ENCODE measurements at places on chromosomes 2 and 18.

DNA sequence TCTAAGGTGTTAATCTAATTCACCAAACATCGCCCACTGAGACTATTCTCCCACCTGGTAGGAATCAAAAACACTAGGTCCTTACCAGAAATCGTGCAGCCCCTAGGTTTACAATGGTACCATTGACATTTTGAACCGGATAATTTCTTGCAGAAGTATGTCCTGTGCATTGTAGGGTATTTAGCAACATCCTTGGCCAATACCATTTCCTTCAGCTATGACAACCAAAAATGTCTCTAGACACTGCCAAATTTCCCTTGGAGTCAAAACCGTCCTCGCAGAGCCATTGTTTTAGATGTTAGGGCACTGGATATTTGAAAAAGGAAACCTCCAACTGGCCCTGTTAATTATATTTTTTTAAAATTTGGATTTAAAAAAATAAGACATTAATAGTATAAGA, 3.8 kb downstream of the VPS54 start:
- no peak for DNase-seq

DNA sequence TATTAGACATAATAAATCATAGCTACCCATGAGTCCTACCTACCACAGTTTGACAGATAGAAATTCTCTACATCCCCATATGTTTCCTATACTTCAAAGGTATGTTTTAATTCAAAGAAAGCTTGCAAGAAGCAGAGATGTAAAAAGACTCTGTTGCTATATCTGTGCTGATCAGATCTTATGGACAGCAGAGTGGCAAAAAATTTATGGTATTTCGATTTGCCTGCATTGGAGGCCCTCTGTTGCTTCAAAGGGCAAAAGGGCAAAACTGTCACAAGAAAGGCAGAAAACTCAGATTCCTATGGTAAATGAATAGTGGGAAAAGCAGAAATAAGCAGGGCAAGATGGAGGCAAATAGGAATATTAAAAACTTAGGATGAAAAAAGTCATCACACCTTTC, 447.8 kb upstream of the SPHKAP start:
- no peak for DNase-seq

GRCh38 chr18:31646332-31647126, 37.9 kb downstream of the B4GALT6 start:
- no peak for DNase-seq

DNA sequence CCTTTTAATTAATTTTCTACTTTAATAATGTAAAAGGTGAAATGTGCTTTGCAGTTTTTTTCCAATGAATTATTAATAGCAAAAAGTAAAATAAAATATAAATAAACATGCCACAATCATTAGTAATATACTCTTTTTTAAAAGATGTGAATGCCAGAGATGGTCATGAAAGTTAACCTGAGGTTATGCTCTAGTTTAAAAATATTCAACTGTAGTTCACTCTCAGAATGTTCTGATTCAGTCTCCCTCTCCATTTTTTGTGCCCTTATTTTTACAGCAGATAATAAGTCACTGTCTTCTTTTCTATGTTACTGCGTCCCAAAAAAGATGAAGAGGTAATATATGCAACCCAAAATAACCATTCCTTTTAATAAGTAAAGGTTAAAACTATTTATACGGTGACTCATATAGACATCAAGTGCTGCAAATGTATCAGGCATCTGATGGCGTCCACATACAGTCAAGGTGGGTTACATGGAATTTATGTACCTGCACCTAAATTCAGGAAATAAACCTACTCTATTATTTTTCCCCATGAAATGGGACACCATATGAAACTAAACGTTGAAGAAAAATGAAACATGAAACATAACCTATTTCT, 153.6 kb upstream of the ZNF804A start:
- no peak for DNase-seq

- no peak for DNase-seq
These were observed 30.3 kb upstream of the SEC11C start for GRCh38 chr18:59109375-59109774.

DNA sequence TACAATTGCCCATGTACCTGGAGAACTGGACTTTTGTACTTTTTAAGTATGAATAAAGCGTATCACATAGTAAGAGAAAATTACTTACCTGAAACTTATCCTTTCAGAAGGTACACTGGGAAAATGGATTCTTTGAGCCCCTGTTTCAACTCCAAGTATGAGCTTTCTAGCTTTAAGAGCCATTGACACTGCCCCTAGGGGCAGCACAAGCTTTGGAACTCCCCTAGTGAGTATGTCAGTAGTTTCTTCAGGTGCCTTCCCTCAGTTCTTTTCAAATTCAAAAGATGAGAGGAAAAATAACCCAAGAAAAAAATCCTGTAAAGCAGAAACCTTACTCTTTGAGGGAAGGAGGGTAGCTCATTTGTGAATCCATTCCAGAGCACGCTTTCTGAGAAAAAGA, 124.1 kb downstream of the MEMO1 start:
- DNase-seq, result peak; percentile 40

DNA sequence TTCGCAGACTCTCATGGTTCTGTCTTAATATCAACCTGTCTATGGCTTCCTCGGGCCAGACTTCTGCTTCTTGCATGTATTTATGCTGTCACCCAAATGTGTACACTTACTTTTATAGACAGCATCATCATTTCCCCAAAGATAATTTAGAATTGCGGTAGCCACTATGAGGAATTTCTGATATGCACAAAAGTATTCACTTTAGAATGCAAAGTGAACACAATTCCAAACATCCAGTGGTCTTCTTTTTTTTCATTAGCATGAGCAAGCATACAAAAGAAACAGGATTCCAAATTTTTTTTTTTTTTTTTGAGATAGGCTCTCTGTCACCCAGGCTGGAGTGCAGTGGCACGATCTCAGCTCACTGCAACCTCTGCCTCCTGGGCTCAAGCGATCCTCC, 21.0 kb upstream of the MCFD2 start:
- DNase-seq, result no peak

GRCh38 chr2:46106690-46107089, 190.5 kb upstream of the EPAS1 start:
- no peak for DNase-seq

- no peak for DNase-seq
These were observed 115.3 kb upstream of the RBBP8 start for GRCh38 chr18:22817844-22818243.

DNA sequence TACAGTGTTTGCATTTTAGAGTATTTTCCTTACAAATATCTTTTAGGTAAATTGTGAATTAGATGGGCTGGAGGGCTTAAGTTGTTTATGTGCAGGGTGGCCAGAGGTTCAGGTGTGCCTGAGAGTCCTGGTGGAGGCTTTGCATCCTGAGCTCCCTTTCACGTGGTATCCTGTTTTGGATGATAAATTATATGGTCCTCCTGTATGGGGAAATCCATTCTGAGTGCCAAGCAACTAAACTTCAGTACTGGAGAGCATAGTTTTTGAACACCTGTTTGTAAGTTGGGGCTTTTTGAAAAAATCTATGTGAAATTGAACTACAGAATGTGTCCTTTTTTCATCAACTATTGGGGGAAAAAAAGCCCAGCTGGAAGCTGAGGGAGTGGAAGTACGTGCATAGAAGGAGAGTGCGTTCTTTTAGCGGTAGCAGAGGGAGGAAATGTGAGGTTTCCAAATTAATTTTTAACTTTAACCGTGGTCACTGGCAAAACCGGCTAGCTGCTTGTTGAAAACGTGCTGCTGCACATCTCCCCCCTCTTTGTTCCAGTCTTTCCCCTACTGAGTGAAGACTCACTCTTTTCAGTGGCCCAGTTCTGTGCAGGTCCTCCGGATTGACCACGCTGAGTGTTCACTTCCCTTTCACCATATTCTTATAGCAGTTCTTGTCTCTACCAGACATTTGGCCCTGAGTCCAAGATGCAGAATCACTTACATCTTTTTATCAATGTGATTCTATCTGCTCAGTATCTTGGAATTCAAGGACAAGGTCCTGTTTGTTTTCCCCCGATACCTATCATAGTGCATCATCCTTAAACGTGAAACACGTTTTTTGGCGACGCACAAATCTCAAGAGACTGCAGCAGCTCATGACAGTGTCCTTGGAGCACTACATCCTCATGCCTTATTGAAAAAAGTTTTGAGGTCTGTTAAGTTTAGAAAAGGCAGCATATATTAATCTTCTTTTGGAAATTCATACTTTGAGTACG, 15.3 kb downstream of the CNOT11 start:
- DNase-seq, result no peak

DNA sequence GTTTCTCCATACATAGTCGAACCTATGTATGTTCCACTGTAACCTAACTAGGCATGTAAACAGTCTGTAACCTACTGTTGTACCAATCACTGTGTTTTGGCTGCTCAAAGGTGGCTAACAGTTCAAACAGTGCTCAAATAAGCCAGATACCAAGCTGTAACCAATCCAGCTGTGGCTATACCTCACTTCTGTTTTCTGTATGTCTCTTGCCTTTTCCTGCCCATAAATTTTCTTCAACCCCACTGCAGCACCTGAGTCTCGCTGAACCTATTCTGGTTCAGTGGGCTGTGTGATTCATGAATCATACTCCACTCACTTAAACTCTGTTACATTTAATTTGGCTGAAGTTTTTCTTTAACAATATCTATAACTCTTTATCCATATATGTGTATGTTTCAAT, 340.7 kb downstream of the LPIN1 start:
- DNase-seq, result no peak

GRCh38 chr18:48138210-48138609, 207.8 kb upstream of the SMAD2 start:
- DNase-seq, result no peak

DNA sequence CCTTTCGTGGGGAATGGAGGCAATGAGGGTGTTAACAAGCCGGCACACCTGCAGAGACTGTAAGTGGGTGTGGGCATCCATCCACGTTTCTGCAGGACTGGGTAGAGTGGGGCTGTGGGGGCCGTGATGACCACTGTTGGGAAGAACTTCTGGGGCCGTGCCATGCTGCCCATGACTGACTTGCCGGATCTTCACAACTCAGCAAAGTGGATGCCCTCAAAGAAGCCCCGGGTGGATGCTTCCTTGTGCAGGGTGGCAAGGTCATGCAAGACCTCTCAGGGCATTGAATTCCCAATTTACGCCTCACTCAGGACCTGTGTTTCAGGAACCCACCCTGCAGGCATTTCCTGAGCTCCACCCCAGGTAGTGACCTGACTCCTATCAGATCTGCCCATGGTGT, 143.5 kb upstream of the TPO start:
- DNase-seq, result no peak

- DNase-seq, result no peak
These were observed 28.9 kb downstream of the TOGARAM2 start for GRCh38 chr2:29009711-29010677.

GRCh38 chr2:48715042-48715899, 40.3 kb downstream of the LHCGR start:
- no peak for DNase-seq

GRCh38 chr18:58761241-58761969, 90.1 kb downstream of the MALT1 start:
- no peak for DNase-seq

GRCh38 chr2:64487256-64488049, 33.5 kb downstream of the LGALSL start:
- DNase-seq, result no peak

- no peak for DNase-seq
These were observed 30.4 kb upstream of the MGAT4A start for GRCh38 chr2:98761267-98761781.

GRCh38 chr2:175567435-175568061, 386.0 kb upstream of the ATP5MC3 start:
- no peak for DNase-seq

DNA sequence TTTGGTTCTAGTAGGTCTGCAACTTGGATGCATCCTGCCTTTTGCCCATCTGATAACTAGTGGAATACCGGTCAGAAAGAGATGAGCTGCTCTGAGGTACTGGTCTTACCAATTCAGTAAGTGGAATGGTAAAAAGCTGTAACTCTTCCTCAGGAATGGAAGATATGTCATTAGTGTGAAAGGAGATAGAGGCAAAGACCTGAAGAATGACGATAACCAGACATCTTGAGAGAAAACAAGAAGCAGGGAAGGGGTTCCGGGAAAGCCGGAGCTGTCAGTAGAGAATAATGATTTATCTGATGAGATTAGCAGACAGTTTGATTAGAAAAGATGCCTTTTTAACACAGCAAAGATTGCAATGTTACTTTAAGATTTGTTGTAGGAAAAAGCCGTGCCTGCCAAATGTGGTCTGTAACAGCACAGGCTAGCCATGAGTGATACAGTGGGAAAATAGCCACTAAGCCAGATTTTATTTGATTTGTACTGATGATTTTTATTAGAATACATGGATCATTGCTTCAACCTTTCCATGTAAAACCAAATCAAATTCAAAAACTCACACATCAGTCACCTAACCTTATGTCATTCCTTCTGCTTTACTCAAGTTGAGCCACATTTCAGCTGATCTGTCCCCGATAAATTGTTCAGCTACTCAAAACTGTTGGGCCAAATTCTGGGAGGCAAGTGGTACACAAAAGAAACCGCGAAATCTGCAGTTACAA, 110.0 kb downstream of the TCF4 start:
- no peak for DNase-seq

- no peak for DNase-seq
These were observed 22.3 kb downstream of the ZCCHC2 start for GRCh38 chr18:62545098-62545497.

All from T47D (cell line).